ENCODE measurements at places on chromosomes 6 and 20.

DNA sequence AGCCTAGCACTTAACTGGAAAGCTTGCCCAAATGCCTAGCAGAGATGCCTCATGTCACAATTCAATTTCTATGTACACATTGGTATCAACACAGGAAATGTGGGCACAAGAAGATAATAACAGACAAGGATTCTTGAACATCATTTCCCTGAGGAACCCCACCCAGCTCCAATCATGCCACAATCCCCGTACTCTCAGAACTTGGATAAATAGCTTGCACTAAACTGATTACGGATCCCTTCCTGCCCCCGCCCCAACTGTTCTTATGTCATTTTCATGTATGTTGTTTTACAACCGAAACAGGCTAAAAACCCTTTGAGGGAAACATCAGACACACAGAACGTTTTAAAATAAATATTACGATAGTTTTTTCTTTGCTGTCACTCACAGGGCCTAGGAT lies 87.1 kb downstream of the BACH2 start:
- DNase-seq: no peak

DNA sequence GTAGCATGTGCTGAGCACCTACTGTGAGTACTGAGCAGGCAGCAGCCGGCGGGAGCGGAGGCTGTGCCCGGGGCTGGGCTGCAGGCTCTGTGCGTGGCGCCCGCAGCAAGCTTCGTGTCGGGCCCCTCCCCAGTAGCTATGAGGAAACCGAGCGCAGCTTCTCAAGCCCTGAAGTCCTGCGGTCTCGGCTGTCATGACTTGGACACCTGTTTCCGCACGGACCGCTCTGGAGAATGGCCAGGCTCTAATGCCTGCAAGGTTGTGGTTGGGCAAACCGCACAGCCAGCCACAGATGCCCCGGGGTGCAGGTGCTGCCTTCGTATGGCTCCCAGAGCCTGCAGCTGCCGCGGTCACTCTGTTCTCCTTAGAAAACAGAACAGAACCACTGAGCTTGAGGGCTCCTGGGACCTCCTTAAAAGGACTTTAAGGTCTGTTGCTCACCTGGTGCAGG lies 33.7 kb downstream of the PYGB start:
- no peak for DNase-seq

DNA sequence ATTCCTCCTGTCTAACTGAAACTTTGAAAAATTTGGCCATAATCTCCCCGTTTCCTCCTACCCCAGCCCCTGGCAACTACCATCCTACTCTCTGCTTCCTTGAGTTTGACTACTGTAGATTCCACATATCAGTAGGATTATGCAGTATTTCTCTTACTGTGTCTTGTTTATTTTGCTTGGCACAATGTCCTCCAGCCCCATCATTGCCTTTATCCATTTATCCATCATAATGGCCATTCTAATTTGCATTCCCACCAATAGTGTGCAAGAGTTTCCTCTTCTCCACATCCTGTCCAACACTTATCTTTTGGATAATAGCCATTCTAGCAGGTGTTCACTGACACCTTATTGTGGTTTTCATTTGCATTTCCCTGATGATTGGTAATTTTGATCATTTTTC lies 202.3 kb downstream of the THBS2 start:
- DNase-seq: no peak

- no peak for DNase-seq
Observed at GRCh38 chr6:168959696-168960095, 293.9 kb downstream of the THBS2 start.

DNA sequence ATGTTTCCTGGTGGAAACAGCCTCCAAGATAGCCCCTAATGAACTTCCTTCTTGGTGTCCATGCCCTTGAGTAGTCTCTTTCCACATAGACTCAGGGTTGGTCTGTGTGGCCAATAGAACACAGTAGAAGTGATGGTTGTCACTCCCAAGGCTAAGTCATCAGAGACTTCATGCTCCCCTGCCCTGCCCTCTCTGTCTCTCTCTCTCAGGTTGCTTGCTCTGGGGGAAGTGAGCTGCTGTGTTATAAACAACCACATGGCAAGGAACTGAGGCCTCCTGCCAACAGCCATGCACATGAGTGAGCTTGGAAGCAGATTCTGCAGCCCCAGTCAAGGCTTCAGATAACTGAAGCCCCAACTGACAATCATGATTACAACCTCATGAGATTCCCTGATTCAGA lies 85.3 kb upstream of the SLC22A16 start:
- DNase-seq: no peak

GRCh38 chr20:25274481-25274880 lies 26.6 kb downstream of the PYGB start:
- DNase-seq: no peak

GRCh38 chr20:43545837-43546578 lies 12.8 kb upstream of the SGK2 start:
- no peak for DNase-seq

- DNase-seq: no peak
Observed at GRCh38 chr20:51889466-51889865, 87.1 kb upstream of the SALL4 start.

GRCh38 chr6:27582928-27583725 lies 110.2 kb upstream of the ZNF184 start:
- DNase-seq: no peak

DNA sequence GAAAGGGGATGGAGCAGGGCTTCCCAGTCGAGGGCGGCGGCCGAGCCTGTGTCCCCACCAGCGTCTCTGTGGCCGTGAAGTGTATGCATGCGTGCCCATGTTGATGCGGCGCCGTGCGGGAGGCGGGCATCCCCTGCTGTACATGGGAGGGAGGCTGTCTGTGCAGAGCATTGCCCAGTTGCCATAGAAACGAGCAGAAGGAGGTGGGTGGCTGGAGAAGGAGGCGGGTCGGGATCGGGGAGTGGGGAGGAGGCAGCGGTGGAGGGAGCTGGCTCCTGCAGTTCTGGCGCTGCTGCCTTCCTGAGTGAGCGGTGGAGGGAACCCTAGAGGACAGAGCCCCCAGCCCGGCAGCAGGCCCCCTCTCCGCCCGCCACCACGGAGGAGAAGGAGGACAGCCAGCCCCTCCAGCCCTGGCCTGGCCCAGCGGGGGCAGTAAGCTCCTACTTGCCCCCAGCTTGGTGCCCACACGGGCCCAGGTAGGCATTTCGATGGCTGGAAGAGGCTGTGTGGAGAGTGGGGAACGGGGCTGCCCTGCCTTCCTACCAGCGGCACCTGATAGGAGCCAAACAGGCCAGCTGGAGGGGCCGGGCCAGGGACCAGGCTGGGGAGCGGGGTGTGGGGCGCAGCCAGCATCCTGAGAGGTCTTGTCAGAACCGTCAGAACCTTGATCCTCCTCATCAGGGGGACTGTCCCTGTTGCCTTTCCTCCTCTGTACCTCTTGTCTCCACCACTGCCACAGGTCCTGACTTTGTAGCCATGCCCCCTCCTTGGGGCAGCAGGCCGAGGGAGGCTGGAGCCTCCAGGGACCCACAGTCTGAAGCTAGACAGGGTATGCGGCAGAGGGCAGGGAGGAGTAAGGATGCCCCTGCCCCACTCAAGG lies 41.3 kb downstream of the SPDEF start:
- DNase-seq: peak; percentile 91

GRCh38 chr6:37862992-37863391 lies 43.5 kb downstream of the ZFAND3 start:
- DNase-seq: no peak
